T-helper 2 cell treated with Interferon-gamma antibody and Interleukin-4, amounts not matched to agents 5 μg/mL and 100 μg/mL, for 36 hours (primary cell): ENCODE measurements at places on chromosomes 13 and 19.

GRCh38 chr13:27001705-27002104 lies 169.9 kb downstream of the USP12 start:
- DNase-seq = no peak
- H3K27me3 ChIP-seq = peaks cover 22% of the 10 kb centered on the region
- H3K36me3 ChIP-seq = no peaks in the 10 kb centered on the region
- no peak overlapping the region for H3K4me3 ChIP-seq

DNA sequence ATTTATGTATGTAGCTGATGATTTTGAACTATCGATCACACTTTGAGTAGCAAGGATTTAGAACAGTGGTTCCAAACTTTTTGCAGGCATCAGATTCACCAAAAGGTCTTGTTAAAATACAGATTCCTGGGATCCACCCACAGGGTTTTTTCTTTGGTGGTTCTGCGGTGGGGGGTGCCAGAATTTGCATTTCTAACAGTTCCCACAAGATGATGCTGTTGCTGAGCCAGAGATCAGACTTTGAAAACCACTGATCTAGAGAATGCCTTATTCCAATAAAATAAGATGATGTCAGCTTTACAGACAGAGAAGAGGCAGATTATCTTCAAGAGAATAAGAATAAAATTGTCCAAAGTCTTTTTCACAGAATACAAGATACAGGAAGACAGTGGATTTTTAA lies 80.9 kb upstream of the SHISA2 start:
- H3K4me3 ChIP-seq = no peak overlapping the region
- H3K36me3 ChIP-seq = no peaks in the 10 kb centered on the region
- H3K27ac ChIP-seq = no peak overlapping the region
- peaks cover 2% of the 10 kb centered on the region for H3K27me3 ChIP-seq
- no peaks in the 10 kb centered on the region for H3K4me1 ChIP-seq
- DNase-seq = no peak

DNA sequence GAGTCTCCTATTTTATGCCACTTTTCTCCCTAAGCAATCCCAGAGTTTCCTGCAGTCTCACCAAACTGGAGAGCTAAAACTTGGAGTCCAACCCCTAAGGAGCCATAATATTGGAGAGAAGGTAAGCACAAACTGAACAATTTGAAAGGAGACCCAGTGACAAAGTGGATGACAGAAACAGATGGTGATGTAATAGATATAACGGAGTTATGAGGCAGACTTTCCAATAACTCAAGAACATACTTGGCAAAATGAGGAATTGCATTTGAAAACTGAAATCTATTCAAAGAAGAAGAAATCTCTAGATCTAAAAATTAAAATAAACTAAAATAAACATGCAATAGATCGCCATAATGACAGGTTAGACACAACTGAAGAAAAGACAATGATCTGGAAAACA lies 200.9 kb upstream of the MIR17HG start:
- H3K36me3 ChIP-seq = no peaks in the 10 kb centered on the region
- H3K4me1 ChIP-seq = no peaks in the 10 kb centered on the region
- no peak for DNase-seq
- H3K27ac ChIP-seq = no peak overlapping the region
- H3K4me3 ChIP-seq = no peak overlapping the region

DNA sequence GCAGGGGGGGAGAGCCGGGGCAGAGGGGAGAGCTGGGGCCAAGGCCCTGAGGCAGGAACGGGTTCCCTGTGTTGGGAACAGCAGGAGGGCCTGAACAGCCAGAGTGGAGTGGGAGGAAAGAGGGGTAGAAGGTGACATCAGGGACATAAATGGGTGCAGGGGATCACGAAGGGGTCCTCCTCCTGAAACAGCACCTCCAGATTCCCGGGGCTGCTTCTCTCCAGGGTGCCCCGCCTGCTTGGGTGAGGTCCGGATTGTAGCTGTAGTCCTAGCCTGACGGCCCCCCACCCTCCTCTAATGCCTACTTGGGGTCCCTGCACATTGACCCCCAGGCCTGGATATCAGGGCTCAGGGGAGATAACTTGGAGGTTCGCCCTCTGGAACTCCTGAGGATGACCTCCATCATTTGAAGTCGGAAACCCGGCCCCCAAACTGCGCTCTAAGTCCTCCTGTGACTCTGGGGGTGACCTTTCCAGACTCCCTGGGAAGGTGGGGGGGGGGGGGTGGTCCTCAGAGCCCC lies 473 bp upstream of the SCN1B start:
- H3K4me3 ChIP-seq = peak overlapping the region; percentile 36
- H3K4me1 ChIP-seq = peaks cover 3% of the 10 kb centered on the region
- peaks cover 20% of the 10 kb centered on the region for H3K36me3 ChIP-seq

DNA sequence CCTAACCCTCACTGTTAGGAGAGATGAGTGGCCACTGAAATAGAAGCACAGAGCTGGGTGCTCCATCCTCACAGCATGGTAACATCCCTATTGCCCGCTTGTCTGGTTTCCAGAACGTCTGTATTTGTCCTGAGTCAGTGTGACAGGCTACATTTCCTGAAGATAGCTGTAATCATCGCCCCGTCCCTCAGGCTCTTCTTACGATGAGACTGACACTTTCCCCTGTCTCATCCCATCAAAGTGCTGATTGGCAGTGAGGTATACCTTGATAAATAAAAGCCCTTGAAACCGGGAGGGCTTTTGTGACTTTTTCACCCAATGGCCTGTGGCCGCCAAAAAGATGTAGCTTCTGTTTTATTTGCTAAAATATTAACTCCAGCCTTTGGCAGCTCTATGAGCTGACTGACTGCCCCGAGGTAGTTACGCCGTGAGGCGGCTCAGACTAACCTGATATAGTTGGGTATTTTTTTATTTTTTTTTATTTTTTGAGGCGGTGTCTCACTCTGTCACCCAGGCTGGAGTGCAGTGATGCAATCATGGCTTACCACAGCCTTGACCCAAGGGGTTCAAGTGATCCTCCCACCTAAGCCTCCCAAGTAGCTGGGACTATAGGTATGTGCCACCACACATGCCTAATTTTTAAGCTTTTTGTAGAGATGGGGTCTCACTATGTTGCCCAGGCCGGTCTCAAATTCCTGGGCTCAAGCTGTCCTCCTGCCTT lies 5.7 kb upstream of the LRRC4B start:
- H3K4me1 ChIP-seq = no peaks in the 10 kb centered on the region
- no peak for DNase-seq

DNA sequence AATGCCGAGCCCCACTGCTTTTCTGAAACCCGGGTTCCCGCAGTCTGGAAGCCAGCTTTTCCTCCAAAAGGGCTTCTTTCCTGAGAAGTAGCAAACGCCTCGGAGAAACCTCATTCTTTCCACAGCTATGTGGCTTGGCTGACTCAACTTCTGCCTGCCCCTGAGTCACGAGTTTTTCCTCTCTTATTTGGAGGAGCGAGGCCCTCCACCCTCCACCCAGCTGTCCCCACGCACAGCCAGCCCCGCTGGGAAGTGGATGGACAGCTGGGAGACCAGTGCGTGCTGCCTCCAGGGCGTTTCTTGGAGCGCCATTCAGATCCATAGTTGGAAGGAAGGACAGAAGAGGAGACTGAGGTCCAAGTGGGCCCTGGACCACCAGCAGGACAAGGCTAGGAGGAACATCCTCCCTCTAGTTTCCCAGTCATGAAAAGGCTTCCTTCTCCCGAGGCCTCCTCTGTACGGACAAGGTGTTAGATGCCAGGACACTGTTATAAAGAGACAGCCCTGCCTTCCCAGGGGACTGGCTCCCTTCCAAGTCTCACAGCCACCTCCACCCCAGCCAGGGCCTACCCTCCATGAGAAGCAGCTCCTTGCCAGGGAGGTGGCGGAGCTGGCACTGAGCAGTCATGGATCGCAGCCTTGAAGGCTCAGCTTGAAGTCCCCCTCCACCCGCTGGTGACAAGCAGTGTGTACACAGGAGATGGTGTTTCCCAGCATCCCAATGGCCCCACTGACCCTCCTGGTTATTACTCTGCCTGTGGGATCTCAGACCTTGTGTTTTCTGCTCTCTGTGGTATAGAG lies 2.5 kb upstream of the PLEKHF1 start:
- peak overlapping the region; percentile 24 for H3K4me3 ChIP-seq
- DNase-seq = peak; percentile 66
- peaks cover 40% of the 10 kb centered on the region for H3K4me1 ChIP-seq
- no peaks in the 10 kb centered on the region for H3K27me3 ChIP-seq

DNA sequence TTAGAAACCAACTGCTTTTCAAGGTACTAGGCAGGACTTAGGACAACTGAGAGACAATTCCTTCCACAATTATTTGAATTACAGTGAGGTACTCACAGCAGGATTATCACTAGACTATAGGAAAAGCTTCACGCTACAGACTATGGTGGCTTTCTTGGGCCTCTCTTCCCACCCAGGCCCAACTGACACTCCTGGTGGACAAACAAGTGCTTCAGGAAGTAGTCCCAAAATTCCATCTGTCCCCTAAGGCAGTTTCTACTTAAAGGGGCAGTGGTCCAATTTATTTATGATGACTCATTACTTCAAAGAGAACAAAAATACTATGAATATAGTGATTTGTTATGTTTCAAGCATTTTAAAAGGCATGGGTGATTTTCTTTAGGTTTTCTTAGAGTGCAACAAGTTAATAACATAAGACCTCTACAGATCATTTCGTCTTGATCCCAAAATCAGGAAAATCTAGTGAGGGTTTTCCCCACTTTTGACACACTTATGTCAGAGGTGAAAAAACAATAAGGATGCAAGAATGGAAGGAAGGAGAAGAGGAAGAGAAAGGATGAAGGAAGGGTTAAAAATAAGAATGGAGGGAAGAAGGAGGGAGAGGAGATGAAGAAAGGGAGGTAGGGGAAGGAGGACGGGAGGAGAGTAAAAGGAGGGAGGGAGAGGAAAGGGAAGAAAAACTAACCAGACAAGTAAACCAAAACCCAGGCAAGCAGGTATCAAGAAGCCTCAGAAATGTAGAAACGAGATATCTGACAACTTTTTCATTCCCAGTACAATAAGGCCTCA lies 100.7 kb downstream of the SERP2 start:
- no peak overlapping the region for H3K27ac ChIP-seq
- H3K4me1 ChIP-seq = no peaks in the 10 kb centered on the region

DNA sequence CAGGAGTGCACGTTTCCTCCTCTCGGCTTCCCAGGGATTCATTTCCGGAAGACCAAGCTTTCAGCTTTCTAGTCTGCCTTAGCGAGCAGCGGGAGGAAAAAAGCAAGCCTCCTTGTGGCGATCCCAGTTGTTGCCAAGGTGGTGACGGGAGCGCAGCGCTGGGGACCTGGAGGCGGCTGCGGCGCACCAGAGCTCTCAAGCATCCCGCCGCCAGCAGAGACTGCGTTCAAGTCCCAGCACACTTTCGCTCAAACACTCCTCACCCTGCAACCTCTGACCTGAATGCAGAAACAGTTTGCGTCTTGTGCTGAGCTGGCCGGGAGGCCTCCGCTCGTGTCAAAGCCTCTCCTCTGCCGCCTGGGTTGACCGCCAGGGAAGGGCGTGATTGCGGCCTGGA lies 4.9 kb downstream of the GSX1 start:
- no peaks in the 10 kb centered on the region for H3K36me3 ChIP-seq
- H3K27ac ChIP-seq = no peak overlapping the region
- peaks cover 74% of the 10 kb centered on the region for H3K27me3 ChIP-seq
- no peak overlapping the region for H3K4me3 ChIP-seq

DNA sequence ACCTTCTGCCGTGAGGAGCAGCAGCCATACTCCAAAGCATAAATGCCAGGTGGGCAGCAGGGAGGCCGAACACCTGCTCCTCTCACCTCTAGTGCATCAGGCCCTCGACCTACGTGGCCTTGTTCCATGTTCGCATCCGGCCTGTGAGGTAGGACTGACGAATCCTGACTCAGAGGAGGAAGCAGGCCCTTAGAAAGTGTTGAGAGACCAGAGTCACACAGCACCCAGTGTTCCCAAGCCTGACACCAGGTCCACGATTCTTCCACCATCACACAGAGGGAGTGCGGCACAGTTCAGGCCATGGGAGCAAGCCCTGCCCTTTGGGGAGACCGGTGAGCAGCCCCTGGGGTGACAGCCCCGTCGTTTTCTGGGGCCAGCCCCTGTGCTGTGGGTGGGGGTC lies 14.7 kb downstream of the ATP12A start:
- peaks cover 11% of the 10 kb centered on the region for H3K4me1 ChIP-seq
- no peak overlapping the region for H3K4me3 ChIP-seq
- H3K27me3 ChIP-seq = peaks cover 22% of the 10 kb centered on the region
- H3K27ac ChIP-seq = no peak overlapping the region

DNA sequence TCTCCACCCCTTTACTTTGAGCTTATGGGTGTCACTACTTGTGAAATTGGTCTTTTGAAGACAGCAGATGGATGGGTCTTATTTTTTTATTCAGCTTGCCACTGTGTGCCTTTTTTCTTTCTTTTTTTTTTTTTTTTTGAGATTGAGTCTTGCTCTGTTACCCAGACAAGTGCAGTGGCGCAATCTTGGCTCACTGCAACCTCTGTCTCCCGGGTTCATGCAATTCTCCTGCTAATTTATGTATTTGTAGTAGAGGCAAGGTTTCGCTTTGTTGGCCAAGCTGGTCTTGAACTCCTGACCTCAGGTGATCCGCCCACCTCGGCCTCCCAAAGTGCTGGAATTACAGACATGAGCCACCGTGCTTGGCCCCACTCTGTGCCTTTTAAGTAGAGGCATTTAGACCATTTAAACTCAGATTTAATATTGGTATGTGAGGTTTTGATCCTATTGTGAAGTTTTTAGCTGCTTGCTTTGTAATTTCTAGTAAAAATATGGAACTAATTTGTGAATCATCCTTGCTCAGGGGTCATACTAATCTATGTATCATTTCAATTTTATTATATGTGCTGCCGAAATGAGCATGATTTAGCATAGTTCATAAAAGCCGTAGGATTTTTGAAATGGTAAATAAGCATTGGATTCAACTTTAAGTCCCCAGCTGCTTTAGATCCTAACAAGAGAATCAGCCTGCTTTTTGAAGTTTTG lies 584.5 kb downstream of the SLITRK1 start:
- no peaks in the 10 kb centered on the region for H3K36me3 ChIP-seq
- no peak overlapping the region for H3K27ac ChIP-seq
- no peaks in the 10 kb centered on the region for H3K27me3 ChIP-seq
- H3K4me3 ChIP-seq = no peak overlapping the region
- no peaks in the 10 kb centered on the region for H3K4me1 ChIP-seq
- DNase-seq = no peak

DNA sequence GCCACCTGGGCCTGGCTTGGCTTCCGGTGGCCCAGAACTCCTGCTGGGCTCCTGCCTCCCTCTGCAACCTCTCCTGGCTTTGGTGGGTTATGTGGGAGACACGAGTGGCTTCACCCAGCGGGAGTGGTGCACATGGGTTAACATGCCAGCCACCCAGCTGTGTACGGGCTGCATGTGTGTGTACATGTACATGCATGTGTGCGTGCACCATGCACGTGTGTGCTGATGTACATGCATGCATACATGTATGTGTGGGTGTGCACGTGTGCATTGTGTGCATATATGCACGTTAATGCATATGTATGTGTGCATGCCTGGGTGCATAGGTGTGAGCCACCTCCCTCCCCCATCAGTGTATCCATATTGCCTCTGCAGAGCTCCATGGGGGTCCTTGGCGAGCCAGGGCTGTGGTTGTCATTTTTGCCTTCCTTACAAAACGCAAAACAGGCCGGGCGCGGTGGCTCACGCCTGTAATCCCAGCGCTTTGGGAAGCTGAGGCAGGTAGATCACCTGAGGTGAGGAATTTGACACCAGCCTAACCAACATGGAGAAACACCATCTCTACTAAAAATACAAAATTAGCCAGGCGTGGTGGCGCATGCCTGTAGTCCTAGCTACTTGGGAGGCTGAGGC lies 12.5 kb downstream of the GNA11 start:
- no peak overlapping the region for H3K27ac ChIP-seq
- no peak for DNase-seq
- no peaks in the 10 kb centered on the region for H3K36me3 ChIP-seq
- H3K27me3 ChIP-seq = no peaks in the 10 kb centered on the region
- peaks cover 8% of the 10 kb centered on the region for H3K4me1 ChIP-seq

- H3K4me3 ChIP-seq = peak within 1 kb of the TSS; percentile 42
- no peaks in the 10 kb centered on the region for H3K36me3 ChIP-seq
- no peaks in the 10 kb centered on the region for H3K4me1 ChIP-seq
- no peak for DNase-seq
Measured at GRCh38 chr19:34480971-34481841, at the start of gene WTIP. Gene WTIP, plus strand, starts transcription at chr19:34481758. Its CDS starts 217 bp downstream, at chr19:34481975.
